ENCODE measurements at places on chromosomes 1 and 21.

GRCh38 chr1:217977943-217978342 is 307.1 kb upstream of the RRP15 start:
- DNase-seq, result no peak

- DNase-seq, result no peak
Observed at GRCh38 chr1:194538453-194538852, 1352.0 kb upstream of the B3GALT2 start.

- DNase-seq, result no peak
Observed at GRCh38 chr1:17627239-17628052, 87.9 kb downstream of the ARHGEF10L start.

DNA sequence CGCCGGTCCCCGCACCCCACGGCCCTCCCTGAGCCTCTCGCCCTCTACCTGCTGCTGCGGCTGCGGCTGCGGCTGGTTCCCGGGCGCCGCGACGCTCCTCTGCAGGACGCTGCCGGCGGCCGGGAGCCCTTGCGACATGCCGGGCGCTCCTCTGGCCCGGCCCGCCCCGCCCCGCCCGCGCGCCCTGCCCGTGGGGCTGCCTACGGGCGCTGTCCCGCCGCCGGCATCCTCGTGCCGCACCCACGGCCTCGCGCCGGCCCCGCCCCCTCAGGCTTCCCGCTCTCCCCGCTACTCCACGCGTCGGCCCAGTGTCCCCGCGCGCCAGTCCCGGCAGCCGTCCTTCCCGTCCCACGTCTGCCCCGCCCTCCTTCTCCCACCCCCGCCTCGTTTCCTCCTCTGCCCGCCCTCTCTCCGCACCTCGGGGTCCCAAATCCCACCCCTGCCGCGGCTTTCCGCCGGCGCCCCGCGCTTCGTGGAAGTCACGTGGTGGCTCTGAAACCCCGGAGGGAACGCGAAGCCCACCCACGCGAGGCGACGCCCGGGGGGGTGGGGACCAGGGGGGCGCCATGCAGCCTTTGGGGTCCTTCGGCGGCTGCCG is at the start of gene BATF3:
BATF3 (minus strand) TSS at position 216 of the 598 bp plus-strand sequence; CDS start at position 138, 78 bp downstream.
- no peak for DNase-seq

- peak; percentile 42 for DNase-seq
Observed at GRCh38 chr1:246218686-246219085, 288.4 kb downstream of the SMYD3 start.

All from foreskin melanocyte (primary cell).